ENCODE measurements at places on chromosomes 3 and 15.

DNA sequence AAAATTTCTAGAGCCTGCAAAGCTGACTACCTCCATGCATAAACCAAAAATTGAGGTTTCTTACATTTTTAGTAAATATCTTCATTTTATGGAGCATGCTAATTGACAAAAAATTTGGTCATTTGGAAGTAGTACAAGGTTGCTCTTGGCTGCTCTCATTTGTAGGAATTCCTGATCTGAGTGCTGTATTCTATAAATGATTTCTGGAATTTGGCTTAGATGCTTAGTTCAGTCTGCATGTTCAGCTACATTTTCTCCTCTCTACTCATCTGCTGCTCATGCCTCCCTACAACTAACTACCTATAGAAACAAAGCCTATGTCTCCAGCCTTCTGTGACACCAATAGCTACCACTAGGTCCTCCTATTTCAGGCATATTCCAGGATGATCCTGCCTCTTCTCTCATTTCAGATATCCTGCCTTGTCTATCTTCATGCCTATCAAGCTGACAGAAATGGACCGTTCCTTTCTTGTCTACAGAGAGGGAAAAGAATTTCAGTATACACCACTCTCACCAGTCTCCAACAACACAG, 901.1 kb downstream of the TBL1XR1 start:
- no peak for DNase-seq

- peak; percentile 23 for DNase-seq
Observed at GRCh38 chr3:128076483-128077201, 24.4 kb downstream of the SEC61A1 start.

GRCh38 chr3:65030014-65030627, 342.3 kb upstream of the ADAMTS9 start:
- DNase-seq: no peak

- no peak for DNase-seq
Observed at GRCh38 chr15:62986948-62987347, 55.6 kb upstream of the TPM1 start.

DNA sequence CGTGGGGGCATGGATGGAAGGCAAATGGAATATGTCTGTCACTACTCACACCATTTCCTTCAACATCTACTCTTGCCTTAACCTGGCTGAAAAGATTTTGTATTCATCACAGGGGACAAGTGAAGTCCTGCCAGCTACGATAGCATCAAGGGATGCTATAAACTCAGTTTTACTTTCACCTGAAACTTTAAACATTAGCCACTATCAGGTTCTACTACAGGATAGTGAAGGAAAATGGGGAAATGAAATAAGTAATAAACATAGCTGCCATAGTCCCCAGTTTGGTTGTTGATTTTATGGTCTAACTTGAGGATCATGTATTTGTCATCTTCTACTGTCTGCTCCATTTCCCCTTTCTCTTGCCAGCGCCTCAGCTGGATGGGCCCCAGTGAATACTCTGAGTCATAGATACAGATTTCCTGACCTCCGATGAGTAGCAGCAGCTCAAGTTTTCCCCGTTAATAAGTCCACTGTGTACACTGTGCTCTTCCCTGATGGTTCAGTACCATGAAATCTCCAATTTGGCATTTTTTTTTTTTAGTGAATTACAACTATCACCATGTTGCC, 338.2 kb upstream of the SLCO3A1 start:
- no peak for DNase-seq

- peak; percentile 22 for DNase-seq
Observed at GRCh38 chr15:60795889-60796288, 316.9 kb upstream of the ICE2 start.

GRCh38 chr3:55988905-55989304, 479.4 kb downstream of the ERC2 start:
- DNase-seq: no peak

- DNase-seq: no peak
Observed at GRCh38 chr15:33680336-33680735, 288.0 kb upstream of the CHRM5 start.

- DNase-seq: no peak
Observed at GRCh38 chr3:188686324-188686723, 485.4 kb upstream of the TPRG1 start.

GRCh38 chr3:125116311-125117080, 60.7 kb upstream of the HEG1 start:
- DNase-seq: no peak

DNA sequence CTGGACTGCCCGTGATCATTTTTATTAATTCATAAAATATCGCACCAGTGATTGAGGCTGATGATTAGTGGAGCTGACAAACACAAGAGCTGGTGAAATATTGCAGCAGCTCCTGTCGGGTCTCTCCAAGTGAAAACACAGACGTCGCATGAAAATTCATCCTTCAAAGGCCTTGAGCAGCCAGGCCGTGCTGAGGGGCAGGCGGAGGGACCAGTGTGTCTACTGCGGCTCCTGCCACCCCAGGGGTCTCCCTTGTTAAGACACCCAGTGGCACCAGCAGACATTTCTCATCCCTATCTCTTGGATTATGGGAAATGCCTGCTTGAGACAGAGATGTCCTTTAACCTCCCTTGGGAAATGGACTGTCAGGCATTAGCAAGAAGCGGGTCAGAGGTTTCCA, 289.4 kb upstream of the TLE3 start:
- no peak for DNase-seq

DNA sequence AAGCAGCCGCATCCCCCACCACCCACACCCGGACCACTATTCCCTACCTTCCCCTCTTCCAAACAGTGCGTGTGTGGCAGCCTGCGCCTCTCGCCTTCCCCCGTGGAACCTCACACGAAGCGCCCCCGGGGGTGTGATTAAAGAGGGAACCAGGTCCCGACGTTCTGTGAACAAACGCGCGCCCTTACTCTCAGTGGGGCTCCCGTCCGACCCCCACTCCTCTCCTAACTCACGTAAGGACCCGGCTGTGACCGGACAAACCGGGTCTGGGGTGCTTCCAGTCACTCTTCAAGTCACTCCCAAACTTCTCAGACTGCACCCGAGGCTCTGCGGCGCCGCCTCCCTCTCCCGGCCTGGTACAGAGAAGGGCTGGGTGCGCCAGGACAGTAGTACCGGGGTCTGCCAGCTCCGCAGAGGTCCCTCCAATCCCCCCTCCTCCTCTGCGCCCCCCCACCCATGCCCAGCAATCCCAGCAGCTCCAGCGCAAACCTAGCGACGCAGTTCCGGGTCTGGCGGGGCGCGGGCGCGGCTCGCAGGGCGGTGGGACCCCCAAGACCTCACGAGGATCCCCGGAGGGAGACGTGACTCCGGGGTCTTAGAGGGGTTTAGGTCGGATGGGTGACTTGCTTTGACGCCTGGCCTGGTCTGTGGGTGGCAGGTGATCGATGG, 574 bp downstream of the DUOXA1 start:
- no peak for DNase-seq

GRCh38 chr3:196563721-196564225, 4.6 kb downstream of the WDR53 start:
- no peak for DNase-seq

DNA sequence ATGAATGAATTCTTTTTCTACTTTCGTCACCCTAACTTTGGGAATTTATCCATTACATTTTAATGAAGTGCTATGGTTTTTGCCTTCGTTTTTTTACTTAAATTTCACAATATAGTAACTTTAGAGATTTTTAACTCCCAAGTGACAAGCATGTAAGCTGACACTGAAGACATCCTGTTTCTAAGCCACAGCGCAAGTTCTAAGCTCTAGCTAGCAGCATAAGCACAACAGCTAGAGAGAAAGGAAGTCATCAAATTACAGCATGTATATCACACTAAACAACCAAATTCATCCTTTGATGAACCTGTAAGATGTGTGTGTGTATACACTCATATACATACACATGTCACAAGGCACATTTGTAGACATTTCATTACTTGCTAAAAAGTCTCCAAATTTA, 119.3 kb downstream of the P3H2 start:
- no peak for DNase-seq

DNA sequence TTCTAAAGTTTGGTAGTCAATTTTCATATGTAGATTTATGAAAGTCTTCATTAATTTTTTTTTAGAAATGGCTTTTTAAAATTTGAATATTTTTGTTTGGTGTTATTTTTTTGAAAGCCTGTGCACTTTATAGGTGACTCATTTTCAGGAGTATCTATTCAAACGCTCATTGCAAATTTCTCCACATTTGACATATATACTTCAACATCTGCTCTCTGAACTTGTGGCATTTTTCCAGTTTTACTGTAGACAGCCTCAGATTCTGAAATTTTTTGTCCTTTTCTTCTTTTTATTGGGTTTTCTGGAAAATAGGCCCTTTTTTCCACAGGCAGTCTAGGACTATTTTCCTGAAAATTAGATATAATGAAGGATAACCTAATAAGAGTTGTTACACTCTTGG, 396.6 kb downstream of the RBMS3 start:
- no peak for DNase-seq

- DNase-seq: no peak
Observed at GRCh38 chr3:187878772-187879518, 133.7 kb upstream of the BCL6 start.

GRCh38 chr3:12253516-12254343, 35.1 kb upstream of the PPARG start:
- DNase-seq: no peak

DNA sequence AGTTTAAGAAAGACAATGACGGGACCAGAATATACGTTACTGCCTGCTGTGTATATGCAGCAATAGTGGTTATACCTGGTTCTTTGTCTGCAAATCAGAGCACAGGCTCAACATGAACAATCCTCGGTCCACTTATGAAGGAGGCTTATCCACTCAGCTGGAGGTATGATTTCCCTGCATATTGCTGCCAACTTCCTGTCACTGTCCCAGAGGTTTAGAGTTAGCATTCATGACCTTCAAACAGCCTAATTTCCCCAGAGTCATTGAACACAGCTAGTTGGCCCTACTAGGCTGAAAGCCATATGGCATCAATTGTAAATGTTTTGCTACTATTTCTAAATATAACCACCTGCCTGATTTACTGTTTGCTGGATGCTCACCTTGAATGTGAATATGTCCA, 224.9 kb upstream of the ZNF717 start:
- DNase-seq: no peak

DNA sequence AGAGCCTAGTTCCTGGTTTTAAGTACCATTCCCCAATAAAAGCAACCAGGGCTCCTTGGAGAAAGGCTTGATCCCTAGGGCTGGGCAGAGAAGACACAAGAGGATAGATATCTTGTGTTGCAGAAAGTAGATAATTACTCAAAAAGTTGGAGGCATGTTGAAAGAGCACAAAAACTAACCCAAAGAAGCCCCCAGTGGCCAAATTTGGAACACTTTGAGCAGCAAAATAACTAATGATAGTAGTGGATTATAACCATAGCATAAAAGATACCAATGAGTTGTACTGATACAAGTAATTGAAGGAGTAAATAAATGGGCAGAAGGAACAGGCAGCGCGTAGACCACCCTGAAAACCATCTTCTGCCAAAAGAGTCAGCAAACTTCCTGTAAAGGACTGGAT, 12.0 kb downstream of the EXOSC7 start:
- no peak for DNase-seq

GRCh38 chr3:8603115-8603710, 41.4 kb downstream of the SSUH2 start:
- no peak for DNase-seq

DNA sequence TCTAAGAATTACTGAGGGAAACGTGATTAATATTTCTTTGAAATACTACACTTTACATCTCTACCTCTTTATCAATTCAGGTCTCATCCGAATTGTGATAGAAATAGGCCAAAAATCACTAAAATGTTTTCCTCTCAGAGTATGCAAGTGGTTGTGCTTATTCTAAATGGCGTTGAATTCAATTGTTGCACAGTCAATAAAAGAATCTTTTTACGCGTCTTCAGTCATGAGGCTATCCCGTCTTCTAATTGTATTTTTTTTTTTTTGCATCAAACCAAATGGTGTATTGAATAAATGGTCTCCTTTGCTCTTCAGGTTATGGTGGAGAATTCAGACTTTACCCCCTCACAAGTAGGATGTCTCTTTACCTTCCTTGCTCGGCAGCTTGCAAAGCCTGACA, 112.6 kb downstream of the VPS8 start:
- no peak for DNase-seq

- DNase-seq: no peak
Observed at GRCh38 chr3:29936054-29936453, 655.2 kb downstream of the RBMS3 start.

- DNase-seq: no peak
Observed at GRCh38 chr3:139477710-139478640, 1.7 kb upstream of the RBP2 start.

DNA sequence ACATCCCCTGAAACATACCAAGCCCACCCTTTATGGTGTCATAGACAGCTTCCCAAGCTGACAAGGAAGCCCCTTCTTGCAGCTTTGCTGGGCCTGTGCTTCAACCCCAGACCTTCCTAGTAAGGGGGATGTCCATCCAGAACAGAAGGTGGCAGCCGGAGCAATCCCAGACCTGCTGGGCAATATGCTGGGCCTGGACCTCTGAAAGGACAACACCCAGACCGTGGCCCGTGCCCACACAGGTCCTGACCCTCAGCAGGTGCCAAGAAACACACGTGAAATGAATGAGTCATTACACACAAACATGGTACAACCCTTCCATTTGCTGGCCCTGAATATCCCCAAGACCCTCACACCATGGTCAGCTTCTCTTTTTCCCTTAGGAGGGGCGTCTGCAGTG, 19.8 kb upstream of the VILL start:
- no peak for DNase-seq

GRCh38 chr3:134847349-134847748, 52.3 kb downstream of the EPHB1 start:
- DNase-seq: no peak
